ENCODE measurements at places on chromosomes 1 and 21.

DNA sequence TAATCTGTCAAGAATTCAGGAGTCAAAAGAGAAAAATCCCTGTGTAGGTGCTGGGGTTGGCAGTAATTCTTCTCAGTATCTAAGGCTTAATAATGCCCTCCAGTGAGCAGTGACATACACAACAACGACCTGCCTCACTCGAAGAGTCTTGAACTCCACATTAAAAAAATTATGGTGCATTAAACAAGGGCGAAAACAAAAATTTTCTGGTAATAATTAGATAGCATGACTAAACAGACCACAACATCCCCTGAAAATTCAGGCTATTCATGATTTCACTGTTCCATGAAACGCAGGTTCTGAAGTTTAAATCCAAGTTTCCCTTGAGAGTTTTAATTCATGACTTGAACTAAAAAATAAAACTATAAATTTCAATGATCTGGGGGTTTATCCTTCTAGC is 5.1 kb downstream of the SRSF4 start:
- DNase-seq, result no peak

GRCh38 chr1:160672789-160673695 is 26.2 kb upstream of the SLAMF1 start:
- DNase-seq, result peak; percentile 55

DNA sequence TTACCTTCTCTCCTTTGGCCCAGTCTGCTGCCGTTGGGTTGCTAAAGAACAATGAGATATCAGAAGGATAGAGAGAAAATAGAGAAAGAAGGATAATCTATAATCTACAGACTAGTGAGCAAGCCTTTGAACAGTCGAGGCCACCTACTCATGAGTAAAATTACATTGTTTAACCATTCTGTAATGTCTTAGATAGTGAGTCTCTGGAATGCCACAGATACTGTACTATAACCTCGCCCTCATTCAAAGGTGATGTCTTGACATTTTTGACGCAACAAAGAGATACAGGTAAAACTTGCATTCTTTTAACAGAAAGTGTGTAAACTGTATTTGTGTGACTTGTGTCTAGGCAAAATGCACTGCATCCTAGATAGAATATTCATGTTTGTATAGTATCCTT is 77.9 kb downstream of the LAMC1 start:
- no peak for DNase-seq

- DNase-seq, result no peak
Observed at GRCh38 chr1:62689524-62689923, 1.3 kb upstream of the DOCK7 start.

DNA sequence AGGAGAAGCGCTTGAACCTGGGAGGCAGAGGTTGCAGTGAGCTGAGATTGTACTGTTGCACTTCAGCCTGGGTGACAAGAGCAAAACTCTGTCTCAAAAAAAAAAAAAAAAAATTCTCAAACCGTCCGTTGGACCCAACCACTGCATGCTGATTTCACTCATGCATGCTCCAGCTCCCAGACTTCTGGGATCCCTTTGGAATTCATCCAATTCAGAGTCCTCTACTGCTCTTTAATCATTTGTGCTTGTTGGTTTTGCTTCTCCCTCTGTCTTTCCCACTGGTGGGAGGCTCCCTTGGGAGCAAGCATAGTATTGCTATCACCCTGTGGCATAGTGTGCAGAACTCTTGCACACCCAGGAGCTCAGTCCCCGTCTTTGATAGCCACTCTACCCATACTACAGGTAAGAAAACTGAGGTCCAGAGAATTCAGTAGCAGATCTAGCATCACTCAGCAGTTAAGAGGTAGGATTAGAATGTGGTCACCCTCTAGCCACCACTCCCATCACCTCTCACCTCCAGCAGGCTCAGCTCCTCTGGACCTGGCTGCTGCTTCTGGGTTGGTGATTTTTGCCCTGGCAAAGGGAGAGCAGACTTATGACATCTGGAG is 3.1 kb upstream of the LMNA start:
- DNase-seq, result no peak

DNA sequence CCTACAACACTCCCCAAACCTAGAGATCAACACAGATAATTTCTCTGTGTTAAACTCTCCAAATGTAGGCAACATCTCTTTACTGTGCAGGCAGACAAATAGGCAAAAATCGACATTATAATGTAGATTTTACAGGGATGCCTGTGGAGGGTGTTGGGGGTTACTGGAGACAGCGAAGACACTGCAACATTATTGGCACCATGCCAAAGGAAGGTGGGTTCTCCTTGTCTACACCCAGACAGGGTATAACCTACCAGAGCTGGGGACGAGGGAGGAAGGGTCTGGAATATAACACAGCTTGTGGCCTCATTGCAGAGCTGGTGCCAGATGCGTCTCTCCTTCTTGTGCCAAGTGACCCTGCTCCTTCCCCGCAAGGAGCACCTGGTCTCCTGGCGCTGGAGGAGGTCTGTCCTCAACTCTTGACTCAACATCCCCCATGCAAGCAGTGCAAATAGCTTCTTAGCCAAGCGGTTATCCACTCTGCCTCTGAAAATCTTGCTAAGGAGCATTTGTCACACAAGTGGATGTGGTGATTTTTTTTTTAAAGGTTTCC is 404.0 kb downstream of the PRDM2 start:
- no peak for DNase-seq

DNA sequence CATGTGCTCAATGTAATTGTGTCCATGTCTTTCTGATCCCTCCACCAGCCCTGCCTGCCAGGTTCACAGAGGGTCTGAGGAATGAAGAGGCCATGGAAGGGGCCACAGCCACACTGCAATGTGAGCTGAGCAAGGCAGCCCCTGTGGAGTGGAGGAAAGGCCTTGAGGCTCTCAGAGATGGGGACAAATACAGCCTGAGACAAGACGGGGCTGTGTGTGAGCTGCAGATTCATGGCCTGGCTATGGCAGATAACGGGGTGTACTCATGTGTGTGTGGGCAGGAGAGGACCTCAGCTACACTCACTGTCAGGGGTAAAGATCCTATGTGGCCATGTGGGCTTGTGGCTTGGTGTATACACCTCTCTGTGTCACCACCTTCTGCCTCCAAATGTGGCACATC is 91.4 kb downstream of the OBSCN start:
- DNase-seq, result no peak

DNA sequence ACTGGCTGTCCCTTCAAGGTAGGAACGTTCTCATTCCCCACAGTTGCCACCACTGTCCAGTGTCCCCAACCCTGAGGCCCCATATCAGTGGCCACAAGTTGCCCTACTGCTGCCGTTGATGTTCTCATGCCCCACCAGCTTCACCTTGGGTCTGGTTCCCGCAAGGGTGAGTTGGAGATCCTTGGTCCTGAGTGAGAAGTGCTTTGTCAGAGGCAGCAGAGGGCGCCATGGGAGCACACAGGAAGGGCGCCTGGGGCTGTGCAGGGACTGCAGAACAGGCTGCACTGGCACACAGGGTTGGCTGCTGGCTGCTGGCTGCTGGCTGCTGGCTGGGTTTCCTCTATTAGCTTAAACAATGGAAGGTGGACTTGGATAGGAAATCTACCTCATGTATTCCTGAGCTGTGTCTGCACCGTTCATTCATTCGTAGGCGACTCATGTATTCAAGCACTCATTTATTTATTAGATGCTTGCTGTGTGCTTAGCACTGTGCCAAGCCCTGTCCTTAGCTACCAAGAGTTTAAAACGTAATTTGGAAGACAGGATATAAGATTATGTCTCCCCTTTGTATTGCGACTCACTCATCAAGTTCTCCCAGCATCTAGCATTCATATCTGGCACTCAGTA is 2.1 kb upstream of the S100A9 start:
- DNase-seq, result peak; percentile 51

- DNase-seq, result no peak
Observed at GRCh38 chr1:46617833-46618232, 1.2 kb upstream of the MOB3C start.

- DNase-seq, result no peak
Observed at GRCh38 chr1:93993731-93994130, 84.5 kb upstream of the GCLM start.

- no peak for DNase-seq
Observed at GRCh38 chr1:14003552-14003951, 303.6 kb downstream of the PRDM2 start.

DNA sequence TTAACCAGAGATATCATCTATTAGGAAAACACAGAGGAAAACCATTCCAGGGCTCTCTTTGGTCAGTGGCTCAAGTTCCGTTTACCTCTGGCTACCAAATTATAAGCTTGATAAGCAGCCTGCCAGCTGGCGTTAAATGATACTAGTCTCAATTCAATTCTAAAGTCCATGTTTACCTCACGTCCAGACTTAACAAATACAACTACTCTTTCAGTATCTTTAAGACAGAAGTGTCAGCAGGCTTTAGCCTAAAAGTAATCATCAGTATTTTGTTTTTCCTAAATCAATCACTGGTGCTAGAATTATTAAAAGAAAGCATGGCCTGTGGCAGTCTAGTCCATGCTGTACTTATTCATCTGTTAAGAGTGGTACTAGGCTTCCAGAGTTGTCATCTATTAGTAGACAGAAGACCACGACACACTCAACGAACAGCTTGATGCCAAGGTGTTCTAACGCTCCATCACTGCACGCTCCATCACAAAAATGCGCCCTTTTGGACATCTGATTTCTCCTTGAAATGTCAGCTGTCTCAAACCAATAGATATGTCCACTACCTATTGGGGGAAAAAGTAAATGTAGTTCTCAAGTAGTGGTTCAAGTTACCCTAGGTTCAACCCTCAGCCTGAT is 1.5 kb downstream of the IVNS1ABP start:
- DNase-seq, result no peak

DNA sequence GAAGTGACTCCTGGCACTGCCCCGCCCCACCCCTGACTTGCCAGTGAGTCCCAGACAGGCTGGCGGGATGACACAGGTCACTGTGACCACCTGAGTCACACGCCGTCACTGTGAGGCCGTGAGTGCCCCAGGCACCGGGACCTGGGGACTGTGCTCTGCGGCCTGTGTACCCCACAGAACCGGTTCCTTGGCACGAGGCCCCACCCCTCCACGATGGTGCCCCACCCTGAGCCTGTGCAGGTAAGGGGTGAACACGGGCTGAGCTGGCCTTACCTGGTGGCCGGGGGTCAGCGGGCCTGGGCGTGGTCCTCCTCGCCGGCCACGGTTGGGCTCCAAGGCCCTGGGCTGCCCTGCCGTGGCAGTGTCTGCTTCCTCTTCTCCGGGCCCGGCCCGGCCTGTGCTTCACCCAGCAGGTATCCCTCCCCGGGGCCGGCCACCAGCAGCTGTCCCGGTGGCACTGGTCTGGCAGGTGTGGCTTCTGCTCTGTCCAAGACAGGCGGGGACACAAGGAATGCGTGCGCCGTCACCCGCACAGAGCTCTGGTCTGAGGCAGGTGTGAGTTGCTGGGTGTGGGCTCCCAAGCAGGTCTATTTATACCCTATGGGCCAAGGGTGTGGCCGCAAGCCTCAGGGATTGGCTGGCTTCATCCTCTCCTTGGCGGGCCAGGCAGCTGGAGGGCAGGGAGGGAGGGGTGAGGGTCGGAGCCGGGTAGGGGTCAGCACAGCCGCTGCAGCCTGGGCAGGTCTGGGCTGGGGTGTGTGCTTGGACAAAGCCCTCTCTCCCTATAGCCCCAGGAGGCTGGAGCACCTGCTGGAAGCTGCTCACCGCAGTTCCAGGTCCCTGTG is at the start of gene RNF223:
Gene RNF223, minus strand, starts transcription at position 564 of the 845 bp plus-strand sequence. CDS start 1,740 bp downstream, outside the sequence.
- DNase-seq, result no peak

- DNase-seq, result no peak
Observed at GRCh38 chr1:158924677-158925076, 6.7 kb upstream of the PYHIN1 start.

DNA sequence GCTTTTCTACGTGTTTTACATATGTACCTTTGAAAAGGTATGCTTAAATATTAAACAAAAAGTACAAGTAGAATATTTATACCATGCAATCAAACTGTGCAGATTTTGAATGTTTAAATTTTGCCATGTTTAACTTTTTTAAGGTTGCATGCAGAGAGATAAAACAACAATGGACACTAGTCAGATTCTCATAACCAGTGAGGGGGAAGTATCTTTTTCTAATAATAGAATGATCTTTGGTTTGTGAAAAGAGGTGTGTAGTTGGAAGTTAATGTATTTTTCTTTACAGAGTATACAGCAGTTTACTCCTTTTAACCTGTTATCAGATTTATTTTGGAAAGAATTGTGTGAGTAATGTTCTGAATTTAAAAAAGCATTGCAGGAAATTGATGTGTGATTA is 27.1 kb downstream of the POU2F1 start:
- no peak for DNase-seq

- no peak for DNase-seq
Observed at GRCh38 chr1:12485231-12486058, 132.6 kb downstream of the DHRS3 start.

DNA sequence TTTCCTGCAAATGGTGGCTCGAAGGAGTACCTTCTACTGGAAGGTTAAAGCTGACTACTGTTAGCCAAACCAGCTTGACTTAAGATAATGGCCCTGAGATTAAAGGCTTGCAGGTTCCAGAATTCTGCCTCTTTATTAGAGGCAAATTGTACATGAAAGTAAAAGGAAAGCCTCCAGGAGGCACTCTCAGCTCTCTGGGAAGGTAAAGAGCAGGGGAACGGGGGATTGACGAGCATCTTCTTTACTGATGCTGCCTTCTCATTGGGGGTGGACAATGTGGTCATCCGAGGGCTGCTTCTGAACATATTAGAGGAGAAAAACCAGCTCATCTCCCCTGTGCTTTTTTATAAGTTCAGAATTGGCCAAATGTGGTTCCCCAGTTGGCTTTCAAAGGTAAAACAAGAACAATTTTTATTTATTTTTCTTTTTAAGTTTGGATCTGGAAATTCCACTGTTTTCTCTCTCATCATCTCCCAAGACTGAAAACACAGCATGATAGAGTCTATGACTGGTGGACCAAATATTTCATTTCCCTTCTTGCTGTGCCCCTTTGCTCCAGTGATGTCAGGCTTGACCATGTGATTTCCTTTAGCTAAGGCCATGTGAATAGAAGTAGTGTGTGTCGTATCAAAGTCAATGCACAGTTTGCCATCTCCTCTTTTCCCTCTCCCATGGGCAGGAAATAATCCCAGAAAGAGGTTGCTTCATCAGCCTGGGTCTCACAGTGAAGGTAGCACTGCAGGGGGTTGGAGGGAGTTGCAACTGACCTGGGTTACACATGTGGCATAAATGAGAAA is 292.7 kb downstream of the PRDM2 start:
- DNase-seq, result no peak

Data from activated T-cell treated with anti-CD3 and anti-CD28 coated beads, Interleukin-2, amount 50 U/mL, for 72 hours (primary cell).